Stimulated activated CD4-positive, alpha-beta T cell treated with anti-CD3 and anti-CD28 coated beads, TNF-alpha, amount 100 ng/mL, for 48 hours (primary cell): ENCODE measurements at places on chromosomes 2 and 18.

DNA sequence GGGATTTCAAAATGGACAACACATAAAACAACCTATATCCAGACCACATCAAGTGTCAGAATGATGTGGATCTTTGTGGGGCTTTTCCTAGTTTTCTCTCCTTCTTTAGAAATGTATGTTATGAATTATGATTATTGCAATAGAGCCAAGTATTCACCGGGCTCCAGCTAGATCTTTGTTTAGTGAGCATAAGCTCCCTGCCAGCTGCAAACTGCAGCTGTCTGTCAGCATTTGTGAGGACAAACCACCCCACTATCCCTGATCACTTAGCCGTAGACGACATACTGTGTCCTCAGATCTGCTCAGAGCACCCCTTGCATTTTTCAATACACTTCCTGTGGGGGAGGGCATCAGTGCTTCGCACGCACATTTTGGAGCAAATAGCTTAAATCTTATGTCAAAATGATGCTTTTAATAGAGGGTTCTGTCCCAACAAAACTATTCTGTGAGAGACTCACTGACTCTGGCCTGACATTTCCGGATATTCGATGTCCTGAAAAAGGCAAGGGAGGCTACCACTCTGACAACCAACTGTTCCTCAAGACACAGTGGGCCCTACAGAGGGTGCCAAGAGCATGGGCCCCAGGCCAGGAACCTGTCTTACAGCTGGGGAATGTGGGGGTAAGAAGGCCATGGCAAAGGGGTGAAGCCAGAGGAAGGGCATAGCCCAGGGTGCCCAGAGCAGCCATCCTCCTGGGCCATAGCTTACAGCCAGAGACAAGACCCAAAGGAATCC, 346.0 kb downstream of the ARHGAP15 start:
- DNase-seq: no peak

- DNase-seq: no peak
Measured at GRCh38 chr18:2027756-2028155, 543.5 kb downstream of the METTL4 start.

GRCh38 chr2:13714466-13714865, 918.1 kb upstream of the LRATD1 start:
- no peak for DNase-seq

DNA sequence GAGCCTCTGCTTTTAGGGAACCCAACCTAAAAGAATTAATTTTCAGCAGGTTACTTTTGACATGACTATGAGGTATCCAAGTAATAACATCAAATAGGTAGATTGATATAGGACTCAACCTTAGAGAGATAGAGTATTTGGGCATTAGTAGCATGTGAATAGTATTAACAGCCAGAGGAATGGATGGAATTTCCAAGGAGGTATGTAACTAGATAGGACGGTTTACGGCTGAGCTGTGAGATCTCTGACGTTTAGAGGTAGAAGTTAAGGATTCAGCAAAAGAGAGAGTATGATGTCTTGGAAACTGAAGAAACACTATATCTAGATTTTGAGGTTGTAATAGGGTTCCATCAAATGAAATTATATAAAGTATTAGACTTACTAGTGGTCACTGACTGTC, 70.3 kb downstream of the HNMT start:
- DNase-seq: no peak

DNA sequence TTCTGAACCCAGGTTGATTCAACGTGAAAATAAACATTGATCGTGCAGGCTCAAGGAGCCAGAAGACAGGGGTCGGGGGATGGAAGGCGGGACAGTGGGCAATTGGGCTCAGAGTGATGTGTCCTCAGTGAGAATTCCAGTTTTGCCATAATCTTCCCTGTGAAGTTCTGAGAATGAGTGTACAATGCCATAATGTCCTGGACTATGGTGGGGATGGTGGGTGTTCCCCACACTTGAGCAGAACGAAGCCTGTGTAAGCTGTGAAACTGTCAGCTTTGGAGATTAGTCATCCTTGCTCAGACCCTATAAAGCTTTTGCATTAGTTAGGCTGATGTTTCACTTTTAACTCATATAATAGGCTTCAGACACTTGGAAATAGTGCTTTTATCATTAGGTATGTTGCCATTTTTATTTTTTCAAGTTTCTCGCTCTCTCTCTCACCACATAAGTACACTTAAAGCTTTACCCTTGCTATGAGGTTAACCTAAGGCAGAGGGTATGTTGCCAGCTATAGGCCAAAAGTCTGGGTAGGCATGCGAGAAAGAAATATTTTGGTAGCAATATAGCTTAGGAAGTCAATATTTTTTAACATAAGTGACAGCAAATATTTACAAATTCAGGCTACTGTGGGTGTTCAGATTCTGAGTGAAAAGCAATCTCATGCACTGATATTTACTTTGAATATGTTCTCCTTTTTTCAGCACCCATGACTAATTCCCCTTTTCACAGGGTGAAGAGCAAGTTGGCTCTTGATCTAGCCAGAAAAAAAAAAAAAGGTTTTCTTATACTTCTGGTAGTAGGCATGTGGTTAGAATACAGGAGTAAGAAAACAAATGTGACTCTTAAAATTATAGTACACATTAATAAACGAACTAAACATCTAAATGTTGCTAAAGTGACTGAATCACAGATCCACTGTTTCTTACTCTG, 47.2 kb downstream of the CDC42EP3 start:
- no peak for DNase-seq

DNA sequence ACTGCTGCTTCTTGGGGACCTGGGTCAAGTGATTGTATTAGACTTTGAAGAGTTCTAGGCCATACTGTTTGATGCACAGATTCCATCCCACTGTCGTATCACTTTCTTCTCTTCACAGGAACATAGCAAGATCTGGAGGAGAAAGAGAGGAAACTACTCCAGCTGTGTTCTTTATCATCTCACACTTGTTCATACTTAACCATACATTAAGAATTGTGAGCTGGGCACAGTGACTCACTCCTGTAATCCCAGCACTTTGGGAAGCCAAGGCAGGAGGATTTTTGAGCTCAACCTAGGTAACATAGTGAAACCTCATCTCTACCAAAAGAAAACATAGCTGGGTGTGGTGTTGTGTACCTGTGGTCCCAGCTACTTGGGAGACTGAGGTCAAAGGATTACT, 111.7 kb downstream of the PARD3B start:
- no peak for DNase-seq

DNA sequence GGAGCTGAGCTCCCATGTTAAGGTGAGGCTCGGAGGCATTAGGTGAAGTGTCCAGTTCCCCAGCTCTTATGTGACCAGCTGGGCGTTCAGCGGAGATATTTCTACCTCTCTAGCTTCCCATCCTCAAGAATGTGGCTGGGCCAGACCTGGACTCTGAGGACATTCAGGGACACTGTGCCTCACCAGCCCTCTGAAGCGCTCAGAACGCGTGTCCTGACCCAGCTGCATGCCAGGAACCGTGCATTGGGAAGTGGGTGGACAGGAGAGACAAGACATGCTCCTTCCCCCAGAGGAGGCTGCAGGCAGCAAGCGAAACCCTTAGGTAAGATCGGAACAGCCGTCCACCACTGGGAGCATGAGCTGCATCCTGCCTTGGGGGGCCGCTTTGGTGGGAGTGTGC, 38.0 kb upstream of the GPAT2 start:
- DNase-seq: no peak

DNA sequence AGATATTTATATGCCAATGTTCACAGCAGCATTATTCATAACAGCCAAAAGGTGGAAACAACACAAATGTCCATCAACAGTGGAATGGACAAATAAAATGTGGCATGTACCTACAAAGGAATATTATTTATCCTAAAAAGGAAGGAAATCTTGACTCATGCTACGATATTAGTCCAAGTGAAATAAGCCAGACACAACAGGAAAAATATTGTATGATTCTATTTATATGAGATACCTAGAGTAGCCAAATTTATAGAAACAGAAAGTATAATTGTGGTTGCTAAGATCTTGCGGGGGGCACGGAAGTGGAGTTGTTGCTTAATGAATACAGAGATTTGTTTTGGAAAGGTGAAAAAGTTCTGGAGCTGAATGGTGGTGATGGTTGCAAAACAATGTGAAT, 33.0 kb upstream of the CCDC150 start:
- no peak for DNase-seq

GRCh38 chr2:160278101-160278878, 78.2 kb upstream of the ITGB6 start:
- no peak for DNase-seq

GRCh38 chr2:101311696-101312017, 3.2 kb upstream of the RNF149 start:
- DNase-seq: no peak

DNA sequence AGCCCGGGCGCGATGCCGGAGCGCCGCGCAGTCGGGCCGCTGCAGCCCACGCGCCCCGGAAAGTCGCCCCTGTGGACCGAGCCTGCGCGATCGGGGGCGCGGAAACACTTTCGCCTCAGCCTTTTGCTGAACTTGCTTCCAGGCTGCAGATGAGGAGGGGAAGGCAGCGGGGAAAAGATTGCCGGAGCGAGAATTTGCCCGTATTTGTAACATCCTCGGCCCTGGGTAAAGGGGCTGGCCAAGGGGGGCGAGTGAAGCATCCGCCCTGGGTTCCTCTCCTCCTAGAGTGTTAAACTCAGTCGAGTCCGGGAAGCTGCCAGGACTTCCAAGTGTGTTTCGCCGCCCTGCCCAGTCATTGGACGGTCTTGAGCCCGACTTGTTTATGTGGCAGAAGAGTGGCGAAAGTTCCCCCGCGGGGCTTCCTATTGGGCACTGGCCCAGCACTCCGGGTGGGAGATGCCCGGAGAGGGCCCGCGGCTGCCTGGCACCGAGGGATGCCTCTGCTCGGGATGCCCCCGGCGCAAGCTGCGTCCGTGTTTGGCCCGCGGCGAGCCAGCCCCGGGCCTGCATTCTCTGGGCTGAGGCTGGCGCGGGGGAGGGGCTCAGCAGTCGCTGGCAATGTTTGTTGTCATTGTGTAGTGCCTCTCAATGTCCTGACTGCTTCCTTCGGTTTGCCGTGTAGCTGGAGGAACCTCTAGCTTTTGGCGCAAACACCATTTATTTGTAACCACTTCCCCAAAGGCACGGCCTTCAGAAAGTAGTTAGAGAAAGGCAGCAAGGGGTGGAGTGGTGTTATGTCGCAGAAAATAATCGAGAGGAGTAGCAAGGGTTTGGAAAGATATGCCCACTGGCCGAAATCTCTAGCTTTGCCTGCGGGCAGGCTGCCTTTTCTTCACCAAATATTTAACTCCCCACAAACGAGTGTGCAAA, 1.1 kb downstream of the CYBRD1 start:
- no peak for DNase-seq

- DNase-seq: no peak
Measured at GRCh38 chr2:98016908-98017670, 21.3 kb upstream of the TMEM131 start.

DNA sequence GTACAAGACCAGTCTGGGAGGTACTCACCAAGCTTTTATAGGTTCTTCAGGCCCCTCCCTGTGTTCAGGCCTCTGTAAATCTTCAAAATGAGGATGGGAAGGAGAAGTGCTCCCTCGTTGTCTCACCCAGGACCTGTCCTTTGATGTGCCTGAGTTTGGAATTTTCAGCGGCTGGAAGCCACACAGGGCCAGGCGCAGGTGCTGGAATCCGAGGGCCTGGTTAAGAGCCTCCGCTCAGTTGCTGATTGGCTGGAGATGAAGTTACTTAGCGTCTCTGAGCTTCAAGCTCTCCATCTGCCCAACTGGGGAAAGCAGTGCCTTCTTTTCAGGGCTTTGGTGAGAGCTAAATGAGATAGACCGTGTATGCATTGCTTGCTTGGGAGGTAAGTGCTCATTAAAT, 30.0 kb downstream of the HJURP start:
- DNase-seq: no peak

DNA sequence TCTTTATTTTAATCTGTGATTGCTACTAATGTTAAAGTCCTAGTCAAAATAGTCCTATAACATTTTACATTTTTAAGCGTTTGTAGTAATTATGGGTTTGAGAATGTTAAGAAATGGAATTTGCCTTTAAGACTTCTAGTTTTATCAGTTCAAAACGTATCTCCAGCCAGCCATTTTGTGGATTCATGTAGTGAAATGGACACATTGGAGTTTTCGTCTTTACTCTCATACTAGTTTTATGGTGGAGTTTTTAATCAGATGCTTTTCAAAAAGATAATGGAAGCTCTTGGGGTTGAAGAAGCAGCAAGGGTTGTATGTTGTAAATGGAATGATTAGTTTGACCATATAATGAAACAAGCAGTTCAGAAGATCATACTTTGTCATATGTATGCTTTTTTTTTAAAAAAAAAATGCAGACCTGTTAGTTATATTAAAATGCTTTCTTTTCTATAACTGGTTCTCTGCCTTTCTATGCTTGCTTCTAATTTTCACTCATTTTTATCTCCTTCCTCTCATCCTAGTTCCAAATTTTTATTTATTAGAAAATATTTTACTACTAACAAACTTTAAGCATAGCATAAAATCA, 16.6 kb downstream of the VAPA start:
- DNase-seq: no peak

DNA sequence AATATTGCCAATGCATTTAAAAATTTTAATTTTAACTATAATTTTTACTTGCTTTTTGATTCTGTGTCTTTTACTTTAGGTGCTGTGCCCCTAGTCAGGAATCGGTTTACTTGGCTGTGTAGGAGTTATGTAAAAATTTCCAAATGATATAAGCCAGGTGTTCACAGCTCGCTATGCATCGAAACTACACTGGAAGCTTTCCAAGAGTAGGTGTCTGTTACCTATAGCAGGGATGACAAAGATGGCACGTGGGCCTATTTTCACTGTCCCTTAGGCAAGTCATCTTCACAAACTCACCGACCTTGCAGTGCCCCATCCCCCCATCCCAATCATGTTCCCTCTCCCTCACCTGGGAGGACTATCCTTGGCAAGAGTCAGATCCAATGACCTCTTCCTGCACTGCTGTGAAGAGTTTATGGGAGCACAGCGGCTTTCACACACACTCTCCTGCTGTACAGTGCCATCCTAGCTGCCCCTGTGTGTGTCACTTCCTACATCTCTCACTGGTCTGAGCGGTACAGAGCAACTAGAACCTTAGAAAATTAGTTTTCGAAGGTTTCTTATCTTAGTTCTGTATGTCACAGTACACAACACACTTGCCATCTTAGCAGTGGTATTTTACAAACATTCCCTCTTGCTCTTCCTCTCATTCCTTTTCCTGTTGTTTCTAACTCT, 49.2 kb upstream of the NAB1 start:
- DNase-seq: no peak

GRCh38 chr2:138507267-138507666, 5.7 kb downstream of the SPOPL start:
- DNase-seq: no peak

- no peak for DNase-seq
Measured at GRCh38 chr2:205769495-205769850, 87.2 kb downstream of the NRP2 start.
